Urinary bladder (tissue), 4 donors: ENCODE measurements at places on chromosomes 5 and 9.

GRCh38 chr5:52725065-52725746 is 62.5 kb upstream of the ITGA1 start:
- DNase-seq, result no peak

GRCh38 chr5:145661737-145662485 is 173.2 kb downstream of the PRELID2 start:
- DNase-seq, result no peak

DNA sequence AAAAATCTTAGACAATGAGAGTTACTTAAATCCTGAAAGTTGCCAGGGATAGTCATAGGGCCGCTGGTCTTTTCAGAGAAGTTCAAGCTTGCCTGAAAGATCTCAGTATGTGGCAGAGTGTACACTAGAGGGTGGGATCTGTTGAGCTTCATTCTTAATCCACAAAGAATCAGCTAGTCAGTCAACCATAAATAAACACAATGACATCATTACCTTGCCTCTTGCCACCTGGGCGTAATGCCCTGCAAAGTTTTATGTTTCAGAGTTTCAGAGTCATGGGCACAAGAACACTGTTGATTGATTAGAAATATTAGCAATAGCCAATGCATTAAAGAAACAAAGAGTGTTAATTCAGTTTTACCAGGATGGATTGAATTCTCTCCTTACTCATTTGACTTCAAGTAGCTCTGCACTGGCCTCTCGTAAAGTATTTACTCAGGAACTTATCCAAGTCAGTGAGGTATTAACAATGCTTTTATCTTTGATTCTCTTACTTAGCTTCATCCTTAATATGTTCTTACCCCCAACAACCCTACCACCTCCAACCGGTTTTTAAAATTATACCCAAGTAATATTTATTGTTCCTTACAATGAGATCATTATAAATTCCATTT is 14.3 kb upstream of the ANXA1 start:
- DNase-seq, result no peak

GRCh38 chr5:175321927-175322532 is 122.0 kb downstream of the DRD1 start:
- peak; percentile 23 for DNase-seq

- no peak for DNase-seq
These were observed 188.8 kb downstream of the NXNL2 start for GRCh38 chr9:88723751-88724150.

- DNase-seq, result no peak
These were observed 6.9 kb upstream of the EGR1 start for GRCh38 chr5:138458384-138458783.

- no peak for DNase-seq
These were observed 195.6 kb downstream of the SPOCK1 start for GRCh38 chr5:137303509-137303908.

- no peak for DNase-seq
These were observed 42.8 kb downstream of the MCCC2 start for GRCh38 chr5:71629950-71630349.
